ENCODE measurements at places on chromosomes 1 and 21.
A peak's percentile ranks its signal among the peaks of the same experiment; 100 is the strongest.

GRCh38 chr1:227401562-227402342, 83.5 kb upstream of the CDC42BPA start:
- no peak for DNase-seq

DNA sequence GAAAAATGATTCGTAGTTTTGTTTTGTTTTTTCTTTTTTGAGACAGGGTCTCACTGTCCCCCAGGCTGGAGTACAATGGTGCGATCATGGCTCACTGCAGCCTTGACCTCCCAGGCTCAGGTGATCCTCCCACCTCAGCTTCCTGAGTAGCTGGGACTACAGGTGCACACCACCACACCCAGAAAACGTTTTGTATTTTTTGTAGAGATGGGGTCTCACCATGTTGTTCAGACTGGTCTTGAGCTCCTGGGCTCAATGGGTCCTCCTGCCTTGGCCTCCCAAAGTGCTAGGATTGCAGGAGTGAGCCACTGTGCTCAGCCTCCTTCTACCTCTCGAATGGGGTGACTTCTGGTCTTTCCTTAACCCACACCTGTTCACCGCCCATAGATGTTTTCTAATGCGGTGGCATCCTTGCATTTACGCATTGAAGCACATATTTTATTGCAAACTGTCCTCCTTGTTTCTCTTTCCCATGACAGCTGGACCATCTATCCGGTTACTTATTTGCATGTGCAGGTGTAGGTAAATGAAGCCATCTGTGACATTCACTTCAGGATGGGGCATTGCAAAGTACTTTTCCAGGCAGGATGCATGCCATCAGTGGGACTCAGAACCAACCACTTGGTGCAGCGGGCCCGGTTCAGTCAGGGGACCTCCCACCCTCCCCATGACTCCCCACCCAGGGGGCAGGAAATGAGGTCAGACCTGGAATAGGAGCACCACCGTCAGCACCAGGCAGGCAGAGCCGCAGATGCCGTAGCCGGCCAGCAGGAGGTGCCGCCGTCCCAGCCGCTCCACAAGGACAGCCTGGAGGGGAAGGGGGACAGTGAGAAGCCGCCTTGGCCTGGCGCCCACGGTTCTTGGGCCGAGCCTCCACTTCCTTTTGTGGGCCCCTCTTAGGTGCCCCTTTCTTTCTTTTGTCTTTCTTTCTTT, 16.5 kb downstream of the SLC2A7 start:
- no peak for DNase-seq

GRCh38 chr1:17653276-17653675, 101.9 kb upstream of the ACTL8 start:
- no peak for DNase-seq

DNA sequence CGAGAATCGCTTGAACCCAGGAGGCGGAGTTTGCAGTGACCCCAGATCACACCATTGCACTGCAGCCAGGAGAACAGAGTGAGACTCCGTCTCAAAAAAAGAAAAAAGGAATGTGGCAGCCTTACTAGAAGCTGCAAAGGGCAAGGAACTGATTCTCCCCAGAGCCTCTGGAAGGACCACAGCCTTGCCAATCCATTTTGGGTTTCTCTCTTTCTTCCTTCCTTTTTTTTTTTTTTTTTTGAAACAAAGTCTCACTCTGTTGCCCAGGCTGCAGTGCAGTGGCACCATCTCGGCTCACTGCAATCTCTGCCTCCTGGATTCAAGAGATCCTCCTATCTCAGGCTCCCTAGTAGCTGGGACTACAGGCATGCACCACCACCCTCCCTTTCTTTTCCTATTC, 9.9 kb upstream of the IFNGR2 start:
- DNase-seq, result no peak

DNA sequence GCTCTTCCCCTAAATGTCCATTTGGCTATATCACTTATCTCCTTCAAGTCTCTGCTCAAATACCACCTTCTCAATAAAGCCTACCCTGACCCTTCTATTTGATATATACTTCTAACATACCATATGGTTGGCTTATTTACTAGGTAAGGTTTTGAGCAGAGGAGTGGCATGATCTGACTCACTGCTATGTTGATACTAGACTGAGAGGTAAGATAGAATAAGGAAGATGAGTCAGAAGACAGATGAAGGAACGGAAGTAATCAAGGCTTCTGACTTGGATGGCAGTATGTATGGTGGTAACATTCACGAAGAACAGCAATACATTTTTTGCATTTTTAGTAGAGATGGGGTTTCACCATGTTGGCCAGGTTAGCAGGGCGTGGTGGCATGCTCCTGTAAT, 4.8 kb upstream of the HRNR start:
- no peak for DNase-seq

GRCh38 chr1:21863981-21864380, 51.9 kb downstream of the LDLRAD2 start:
- no peak for DNase-seq

DNA sequence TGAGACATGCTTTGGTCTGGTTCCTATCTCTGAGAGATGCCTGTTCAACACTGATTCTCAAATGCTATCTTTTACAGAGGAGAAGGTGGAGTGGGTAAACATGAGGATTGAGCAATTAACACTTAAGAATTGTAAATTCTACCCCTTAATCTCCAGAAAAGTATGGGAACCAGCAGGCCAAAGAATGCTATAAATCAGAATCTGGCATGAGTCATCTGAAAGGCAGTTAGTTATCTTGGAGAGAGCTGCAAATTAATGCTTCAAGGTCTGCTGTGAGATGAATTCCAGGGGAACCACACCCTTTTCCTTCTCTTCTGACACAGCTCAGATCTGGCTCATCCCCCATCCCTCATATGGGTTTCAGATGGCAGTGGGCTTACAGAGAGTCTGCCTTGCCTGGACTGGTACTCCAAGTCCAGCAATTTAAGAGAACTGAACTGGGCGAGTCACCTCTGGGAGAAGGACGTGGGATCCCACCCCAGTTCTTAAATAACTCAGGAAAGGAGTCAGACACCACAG, 5.2 kb downstream of the S100A10 start:
- DNase-seq, result no peak

DNA sequence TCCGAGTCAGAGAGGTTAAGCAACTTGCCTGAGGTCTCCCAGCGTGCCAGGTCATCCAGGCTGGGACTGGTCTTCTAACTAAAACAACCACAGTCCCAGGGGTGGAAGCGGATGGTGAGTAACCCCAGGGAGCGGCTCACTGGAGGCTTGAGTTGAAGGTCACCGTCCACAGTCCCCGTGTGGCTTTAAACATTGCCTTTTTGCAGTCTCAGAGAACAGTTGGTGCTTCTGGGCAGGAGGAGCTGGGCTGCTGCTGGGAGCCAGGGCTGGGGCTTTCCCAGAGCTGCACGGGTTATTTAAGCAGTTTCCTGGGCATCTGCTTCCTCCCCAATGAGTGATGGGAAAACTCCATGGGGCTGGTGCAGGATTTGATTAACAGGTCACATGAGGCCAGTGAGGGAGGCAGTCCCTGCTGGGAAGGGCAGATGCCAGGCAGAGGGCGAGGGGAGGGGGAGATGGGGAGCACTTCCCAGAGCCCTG, 12.3 kb downstream of the ARHGEF10L start:
- no peak for DNase-seq

GRCh38 chr1:155044812-155045657, 6.1 kb upstream of the ADAM15 start:
- peak; percentile 74 for DNase-seq
